ENCODE measurements at places on chromosomes 2 and 18.

GRCh38 chr2:11482473-11483035 lies 16.6 kb upstream of the E2F6 start:
- no peak for DNase-seq

DNA sequence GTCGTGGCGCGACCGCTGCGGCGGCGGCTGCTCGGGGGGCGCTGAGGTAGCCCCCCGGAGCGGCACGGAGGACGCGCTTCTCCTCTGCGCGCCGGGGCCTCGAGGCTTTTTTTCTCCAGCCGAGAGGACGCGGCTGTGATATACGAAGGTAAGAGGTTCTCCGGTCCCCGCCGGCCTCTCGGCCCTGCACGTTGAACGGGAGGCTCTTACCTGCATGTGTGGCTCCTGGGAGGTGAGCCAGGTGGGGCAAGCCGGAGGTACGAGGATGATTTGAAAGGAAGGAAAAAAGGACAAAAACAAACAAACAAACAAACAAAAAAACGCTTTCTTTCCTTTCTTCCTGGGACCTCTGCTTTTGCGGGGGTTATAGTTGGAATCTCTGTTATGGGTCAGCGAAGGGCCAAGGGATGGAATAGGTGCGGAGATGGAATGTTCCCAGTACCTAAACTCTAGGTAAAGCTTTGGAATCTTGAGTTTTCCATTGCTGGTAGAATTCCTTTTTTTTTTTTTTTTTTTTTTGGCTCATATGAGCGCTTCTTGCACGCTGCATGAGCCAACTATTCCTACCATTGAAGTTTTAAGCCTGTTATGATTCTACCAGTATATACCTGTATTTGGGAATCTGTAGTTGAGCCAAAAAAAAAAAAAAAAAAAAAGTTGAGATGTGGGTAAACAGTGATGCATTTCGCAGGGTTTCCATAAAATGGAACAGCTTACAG lies 674 bp downstream of the PTPN4 start:
- DNase-seq: peak; percentile 25

GRCh38 chr18:40355726-40356125 lies 1599.3 kb upstream of the PIK3C3 start:
- DNase-seq: peak; percentile 31

GRCh38 chr2:197850882-197851450 lies 46.6 kb downstream of the PLCL1 start:
- no peak for DNase-seq

DNA sequence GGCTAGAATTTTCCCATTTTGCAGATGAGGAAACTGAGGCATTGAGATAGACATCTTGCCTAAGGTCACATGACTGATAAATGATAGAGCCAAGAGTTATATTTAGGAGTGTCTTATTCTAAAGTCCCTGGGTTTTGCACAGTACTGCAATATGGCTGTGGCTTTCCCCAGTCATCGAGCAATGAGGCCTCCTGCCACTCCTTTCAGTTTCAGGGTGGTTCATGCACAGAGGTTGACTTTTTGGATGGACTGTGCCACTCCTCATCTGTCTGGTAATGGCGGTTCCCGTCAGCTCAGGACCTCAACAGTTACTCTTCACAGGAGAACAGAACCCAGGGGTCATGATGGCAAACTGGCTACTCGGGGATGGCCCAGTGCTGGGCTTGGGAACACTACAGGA lies 131.1 kb downstream of the ACKR3 start:
- no peak for DNase-seq

DNA sequence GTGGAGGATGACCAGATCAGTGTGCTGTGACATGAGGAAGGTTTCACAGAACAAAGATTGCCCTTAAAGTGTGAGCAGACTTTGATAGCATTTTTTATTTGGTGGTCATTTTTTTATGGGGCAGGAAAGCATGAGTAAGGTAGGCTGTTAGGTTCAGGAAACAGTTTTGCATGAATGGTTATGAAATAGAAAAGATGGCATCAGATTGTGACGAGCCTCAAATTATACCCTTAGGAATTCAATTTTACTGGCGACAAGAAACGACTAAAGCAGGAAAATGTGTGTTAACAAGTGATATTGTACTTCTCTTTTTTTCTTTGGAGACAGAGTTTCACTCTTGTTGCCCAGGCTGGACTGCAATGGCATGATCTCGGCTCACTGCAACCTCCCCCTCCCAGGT lies 44.7 kb downstream of the PIK3C3 start:
- DNase-seq: no peak

GRCh38 chr2:101803128-101803527 lies 105.6 kb downstream of the MAP4K4 start:
- DNase-seq: no peak

DNA sequence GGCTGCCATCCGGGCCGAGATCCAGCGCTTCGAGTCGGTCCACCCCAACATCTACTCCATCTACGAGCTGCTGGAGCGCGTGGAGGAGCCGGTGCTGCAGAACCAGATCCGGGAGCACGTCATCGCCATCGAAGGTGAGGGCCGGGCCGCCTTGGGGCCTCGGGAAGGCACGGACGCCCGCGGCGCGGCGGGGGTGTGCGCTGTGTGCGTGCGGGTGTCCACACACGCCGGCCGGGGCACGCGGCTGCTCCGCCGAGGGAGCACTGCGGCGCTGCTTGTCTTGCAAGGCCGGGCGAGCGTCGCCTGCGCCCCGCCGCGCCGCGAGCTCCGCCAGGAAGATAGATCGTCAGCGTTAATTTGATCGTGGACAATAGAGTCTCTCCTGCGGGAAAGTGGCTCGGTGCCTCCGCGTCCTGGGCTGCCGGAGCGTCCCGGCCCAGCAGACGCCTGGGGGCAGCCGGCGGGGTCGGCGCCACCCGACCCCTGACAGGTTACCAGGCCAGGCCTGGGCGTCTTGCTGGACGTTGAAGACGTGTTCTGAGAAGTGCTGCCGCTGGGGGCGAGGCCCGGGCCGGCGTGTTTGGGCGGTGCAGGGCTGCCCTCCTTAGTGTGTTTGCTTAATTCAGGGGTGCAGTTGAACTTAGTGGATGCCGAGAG lies 1.0 kb downstream of the AGAP1 start:
- DNase-seq: peak; percentile 12
